ENCODE measurements at places on chromosomes 7 and 10. TPM values are rescaled to one million over a fixed set of nuclear protein-coding genes. Genes with fewer than 3 reads are reported as not detected.

GRCh38 chr10:77801474-77802161 is 124.9 kb downstream of the DLG5 start:
- no peak for DNase-seq

DNA sequence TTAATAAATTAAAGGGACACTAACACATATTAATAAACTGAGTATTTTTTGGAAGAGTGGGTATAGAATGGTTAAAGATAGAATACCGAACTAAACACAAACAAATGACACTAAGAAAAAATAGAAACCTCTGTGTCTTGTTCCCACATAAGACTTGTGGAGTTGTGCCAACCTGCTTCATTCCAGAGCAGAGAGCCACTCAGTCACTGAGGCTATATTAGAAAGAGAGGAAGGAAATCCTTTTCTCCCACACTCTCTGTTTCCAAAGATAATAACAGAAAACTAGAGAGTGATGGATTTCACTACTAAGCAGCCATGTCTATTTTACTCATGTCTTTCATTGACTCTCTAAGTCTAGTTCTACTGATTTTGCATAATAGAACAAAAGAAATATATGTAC is 26.0 kb downstream of the CTNNA3 start:
- no peak for DNase-seq

DNA sequence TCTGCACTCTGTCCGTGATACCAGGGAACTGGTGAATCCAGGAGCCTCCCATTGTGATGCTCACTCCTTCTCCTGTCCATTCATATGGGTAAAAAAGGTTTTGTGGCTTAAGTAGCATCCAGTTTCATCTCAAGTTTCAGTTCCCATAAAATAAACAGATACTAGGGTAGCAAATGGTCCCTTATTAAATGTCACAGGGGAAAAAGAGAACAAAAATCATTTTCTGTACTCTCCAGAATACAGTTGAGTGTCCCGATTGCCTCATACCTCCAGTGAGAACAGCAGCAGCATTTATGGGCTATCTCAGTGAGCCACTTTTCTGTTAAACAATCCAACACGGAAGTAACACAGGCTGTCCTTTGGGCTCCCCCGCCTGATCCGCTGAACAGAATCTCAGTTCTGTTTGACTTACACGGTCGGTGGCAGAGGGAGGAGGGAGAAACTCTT is 179.6 kb downstream of the CELF2 start:
- no peak for DNase-seq

DNA sequence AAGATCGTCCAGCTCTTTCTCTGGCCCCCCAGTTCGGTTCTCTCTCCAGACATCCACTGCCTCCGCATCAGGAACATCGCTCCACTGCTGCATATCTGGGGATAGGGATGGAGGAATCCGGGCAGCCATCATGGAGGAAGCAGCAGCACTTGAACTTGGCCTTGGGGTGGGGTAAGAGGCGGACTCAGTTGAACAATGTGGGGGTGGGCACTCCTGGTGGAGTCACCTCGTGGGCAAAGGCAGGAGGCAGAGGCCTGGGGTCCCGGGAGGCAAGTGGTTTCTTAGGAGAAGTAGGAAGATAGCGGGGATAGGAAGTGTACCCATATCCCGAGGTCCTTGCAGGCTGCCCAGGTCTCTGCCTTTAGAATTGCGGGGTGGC is 98.3 kb downstream of the CHST15 start:
- DNase-seq = no peak

DNA sequence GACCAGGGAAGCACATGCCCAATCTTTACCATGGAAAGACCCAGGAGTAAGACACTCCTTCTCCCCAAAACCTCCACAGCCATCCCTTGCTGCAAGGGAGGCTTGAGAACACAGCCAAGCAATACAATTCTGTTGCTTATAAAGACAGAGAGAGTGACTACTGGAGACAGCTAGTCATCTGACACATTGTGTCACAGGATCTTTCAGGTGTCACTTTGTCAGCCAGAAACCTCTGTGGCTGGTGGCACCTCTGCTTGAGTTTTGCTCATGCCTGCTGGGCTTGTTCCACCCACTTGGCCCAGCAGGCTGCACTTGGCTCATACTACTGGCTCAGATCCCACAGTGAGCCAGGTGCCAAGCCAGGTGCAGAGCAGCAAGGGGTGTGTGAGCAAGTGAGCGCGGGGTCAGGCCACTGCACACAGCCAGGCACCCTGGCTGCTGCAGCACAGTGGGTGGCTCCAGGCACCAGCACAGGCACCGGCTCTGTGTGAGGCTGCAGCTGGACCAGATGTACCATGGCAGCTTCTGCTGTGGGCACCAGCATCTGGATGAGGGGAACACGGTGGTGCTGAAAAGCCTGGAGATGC is 12.4 kb upstream of the PRLHR start:
- DNase-seq = no peak

- no peak for DNase-seq
These were observed 51.4 kb downstream of the PLPP4 start for GRCh38 chr10:120508393-120508792.

GRCh38 chr7:156063241-156063810 is 251.1 kb upstream of the SHH start:
- DNase-seq = no peak

GRCh38 chr10:52729271-52730104 is 43.1 kb downstream of the MBL2 start:
- peak; percentile 20 for DNase-seq

- DNase-seq = no peak
These were observed 955 bp downstream of the DUS4L start for GRCh38 chr7:107564553-107565298.

DNA sequence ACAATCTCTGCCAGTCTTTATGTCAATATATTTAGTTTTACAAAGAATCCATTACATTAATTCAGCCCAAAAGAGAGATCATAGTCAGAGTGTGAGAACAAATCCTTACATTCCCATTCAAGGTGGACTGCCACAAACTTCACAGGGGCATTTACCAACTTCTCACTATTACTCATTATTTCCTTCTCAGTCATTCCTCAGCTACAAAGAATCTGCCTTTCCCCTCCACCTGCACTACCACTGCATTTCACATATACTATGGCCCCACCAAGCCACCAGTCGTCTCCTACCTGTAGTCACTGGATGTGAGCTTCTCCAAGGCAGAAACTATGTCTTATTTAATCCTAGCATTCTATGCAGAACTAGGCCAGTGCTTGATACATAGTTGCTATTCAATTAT is 94.3 kb downstream of the USP6NL start:
- DNase-seq = no peak

DNA sequence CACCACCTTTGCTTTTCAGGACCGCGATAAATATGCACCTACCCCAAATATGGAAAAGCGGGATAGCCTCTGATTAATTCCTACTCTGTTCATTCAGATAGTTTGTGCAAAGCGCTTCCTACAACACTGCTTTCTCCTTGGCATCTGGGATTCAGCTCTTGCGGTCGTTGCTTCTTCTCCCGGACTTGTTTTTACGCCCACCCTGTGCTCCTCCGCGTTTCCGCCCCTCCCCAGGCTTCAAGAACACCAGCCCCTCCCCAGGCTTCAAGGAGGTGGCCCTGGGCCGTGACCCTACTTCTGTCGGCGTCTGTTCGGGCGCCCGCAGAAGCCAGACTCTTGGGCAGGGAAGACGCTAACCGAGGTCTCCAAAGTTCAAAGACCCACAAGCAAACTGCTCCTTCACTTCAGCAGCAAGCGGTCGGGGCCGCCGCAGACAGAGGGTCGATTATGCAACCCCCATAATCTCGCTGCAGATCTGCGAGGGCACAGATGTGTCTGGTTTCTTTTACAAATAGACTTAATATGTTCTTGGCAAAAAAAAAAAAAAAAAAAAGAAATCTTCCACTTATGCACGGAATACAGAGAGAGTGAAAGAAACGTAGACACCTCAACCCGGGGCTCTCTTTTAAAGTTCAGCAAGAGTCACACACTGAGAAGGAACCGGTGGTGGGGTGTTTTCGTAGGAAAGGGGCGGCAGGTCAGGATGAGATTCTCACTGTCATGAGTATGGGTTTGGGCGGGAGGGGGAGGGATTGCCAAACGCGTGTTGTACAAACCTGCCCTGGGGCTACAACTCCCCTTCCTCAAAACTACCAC is 1.9 kb downstream of the DLX5 start:
- no peak for DNase-seq

- DNase-seq = no peak
These were observed 10.7 kb downstream of the TSPAN14 start for GRCh38 chr10:80464557-80465450.

DNA sequence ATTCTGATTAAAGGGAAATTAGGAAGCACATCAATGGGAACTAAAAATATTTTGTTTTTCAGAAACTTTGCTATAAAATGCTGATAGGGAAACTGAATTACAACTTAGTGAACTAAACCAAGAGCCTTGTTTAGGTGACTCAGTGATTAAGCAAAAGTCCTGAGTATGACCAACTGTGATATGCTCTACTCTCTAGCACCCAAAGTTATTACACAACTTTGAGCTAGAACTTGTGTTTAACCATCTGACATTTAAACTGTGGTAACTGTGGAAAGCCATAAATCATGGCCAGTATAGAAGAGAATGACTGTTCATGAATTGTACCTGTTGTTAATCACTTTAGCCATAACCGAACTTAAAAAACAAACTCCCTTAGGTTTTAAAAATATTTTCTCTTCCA is 127.4 kb downstream of the ZNF365 start:
- DNase-seq = no peak

DNA sequence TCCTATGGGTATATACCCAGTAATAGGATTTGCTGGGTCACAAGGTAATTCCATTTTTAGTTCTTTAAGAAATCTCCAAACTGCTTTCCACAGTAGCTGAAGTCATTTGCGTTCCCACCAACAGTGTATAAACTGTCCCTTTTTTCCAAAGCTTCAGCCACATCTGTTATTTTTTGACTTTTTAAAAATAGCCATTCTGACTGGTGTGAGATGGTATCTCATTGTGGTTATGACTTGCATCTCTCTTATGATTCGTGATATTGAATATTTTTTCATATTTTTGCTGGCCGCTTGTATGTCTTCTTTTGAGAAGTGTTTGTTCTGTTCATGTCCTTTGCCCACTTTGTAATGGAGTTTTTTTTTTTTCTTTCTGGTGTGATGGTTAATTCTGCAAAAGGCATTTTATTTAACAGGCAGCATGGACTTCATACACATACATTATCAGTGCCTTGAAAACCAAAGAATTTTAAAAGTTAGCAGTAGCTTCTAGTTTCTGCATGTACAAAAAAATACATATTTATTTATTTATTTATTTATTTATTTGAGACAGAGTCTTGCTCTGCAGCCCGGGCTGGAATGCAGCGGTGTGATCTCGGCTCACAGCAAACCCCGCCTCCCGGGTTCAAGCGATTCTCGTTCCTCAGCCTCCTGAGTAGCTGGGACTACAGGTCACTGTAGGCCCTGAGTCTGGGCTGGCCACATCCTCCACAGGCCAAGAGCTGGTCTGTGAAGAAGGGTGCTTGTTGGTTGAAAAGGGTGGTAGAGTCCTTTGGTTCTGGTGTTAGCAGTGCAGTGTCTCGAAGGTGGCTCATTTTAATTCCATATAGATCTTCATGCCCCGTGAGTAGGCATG is 32.3 kb downstream of the AGR3 start:
- no peak for DNase-seq

- DNase-seq = peak; percentile 17
These were observed 490.0 kb downstream of the PTPRN2 start for GRCh38 chr7:158097453-158098124.

GRCh38 chr10:72059843-72060822 is 28.2 kb downstream of the SPOCK2 start:
- DNase-seq = no peak

- no peak for DNase-seq
These were observed 18.4 kb upstream of the LOXL4 start for GRCh38 chr10:98286419-98286818.

- DNase-seq = no peak
These were observed 14.0 kb upstream of the IFIT1B start for GRCh38 chr10:89363729-89364442.

GRCh38 chr10:856416-857157 is 74.9 kb downstream of the LARP4B start:
- DNase-seq = no peak

- no peak for DNase-seq
These were observed 7.8 kb downstream of the ZNF862 start for GRCh38 chr7:149846021-149846420.

DNA sequence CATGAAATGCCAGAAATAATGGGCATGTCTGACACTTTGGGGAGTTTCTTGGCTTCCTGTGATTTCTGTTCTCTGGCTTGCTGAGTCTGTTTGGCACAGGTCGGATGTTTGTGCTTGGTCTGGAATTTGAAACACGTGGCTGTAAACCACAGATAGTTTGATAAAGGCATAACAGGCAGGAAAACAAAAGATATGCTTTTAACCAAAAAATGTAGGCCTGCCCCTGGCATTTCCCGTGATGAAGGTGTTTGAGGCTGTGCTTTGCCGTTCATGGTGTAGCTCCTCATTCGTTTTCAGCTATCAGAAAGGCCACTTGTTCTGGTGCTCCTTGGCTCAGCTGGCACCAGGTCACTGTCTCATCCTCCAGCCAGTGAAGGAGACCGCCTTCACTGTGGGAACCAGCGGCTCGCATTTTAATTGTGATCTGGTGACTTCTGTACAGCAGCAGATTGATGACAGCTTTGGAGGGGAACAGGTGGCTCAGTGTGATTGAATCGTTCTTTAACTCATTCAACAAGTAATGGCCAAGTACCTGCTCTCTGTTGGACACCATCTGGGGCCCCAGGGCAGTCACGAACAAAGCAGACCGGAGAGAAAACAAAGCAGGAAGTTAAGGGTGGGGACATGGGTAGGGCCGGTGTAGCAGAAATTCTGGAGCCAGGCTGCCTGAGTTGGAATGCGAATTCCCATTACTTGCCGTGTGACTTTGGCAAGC is 111.5 kb downstream of the CCNY start:
- DNase-seq = no peak

DNA sequence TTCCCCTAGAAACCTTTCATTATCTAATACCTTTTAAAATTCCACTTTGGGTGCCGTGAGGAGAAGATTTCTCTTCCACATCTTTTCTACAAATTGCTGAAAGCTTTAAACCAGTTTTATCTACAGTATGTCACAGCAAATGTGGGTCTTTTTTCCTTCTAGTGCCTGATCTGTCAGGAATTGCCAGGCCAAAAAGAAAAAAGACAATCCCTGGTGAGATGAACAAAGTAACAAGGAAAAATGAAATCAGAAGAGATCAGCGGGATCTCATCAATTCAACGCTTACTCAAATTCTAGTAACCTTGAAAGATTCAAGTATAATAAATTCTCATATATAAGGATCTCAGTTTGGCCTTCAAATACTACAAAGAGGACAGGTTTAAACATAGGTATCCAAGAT is 449.5 kb downstream of the CALN1 start:
- DNase-seq = no peak

ZNF212 gene
- polyA plus RNA-seq = 20.9 TPM

ZNF33A gene
- 49.9 TPM for polyA plus RNA-seq

NXPH1 gene
- not detected for polyA plus RNA-seq

SPDYE1 gene
- polyA plus RNA-seq = 3.1 TPM

ASB15 gene
- polyA plus RNA-seq = 1.8 TPM

SFTPA1 gene
- polyA plus RNA-seq = 0.04 TPM

OR2A7 gene
- 21.1 TPM for polyA plus RNA-seq

RAB19 gene
- polyA plus RNA-seq = 2.8 TPM

AMZ1 gene
- polyA plus RNA-seq = 0.43 TPM

UTF1 gene
- polyA plus RNA-seq = not detected

GPC2 gene
- 14.0 TPM for polyA plus RNA-seq

MAGI2 gene
- polyA plus RNA-seq = 34.3 TPM

KCNMA1 gene
- polyA plus RNA-seq = 3.2 TPM

ANKRD1 gene
- 1.5 TPM for polyA plus RNA-seq

ATOH7 gene
- polyA plus RNA-seq = 2.6 TPM
